COR-L47 (cell line): ENCODE measurements at places on chromosomes 6 and 20.

DNA sequence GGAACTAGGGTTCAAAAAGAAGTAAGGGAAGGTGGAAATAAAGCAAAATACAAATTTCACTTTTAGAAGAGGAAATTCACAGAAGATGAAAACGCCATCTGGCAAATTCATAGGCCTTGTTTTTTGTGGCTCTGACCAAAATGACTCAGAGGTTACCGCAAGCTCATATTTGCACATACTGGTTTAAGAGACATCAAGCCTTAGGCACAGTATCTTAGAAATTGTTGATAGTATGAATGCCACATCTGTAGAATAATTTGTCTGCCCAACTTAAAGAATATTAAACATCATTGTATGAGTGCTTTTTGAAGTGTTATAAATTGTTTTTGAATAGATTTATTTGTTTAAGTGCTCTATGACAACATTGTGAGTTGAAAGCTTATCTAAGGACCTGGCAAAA is 10.6 kb downstream of the TAAR1 start:
- DNase-seq: no peak

DNA sequence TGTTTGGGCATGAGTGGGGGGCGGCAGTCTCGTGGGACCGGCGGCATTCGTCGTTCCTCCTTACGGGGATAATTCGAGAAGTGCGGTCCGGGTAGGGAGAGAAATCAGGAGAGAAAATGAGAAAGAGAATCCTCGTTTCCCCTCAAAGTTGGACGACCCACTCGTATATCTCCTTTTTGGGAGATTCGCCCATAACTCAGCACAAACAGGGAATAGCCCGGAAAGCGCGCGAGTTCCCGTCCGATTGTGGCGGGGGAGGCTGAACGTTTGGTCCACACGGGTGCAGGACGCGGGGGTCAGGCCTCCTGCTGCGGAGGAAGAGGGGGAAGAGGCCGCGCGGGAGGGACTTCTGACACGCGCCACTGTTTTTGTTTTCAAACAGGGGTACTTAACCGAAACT is 42.4 kb downstream of the POPDC3 start:
- DNase-seq: no peak

DNA sequence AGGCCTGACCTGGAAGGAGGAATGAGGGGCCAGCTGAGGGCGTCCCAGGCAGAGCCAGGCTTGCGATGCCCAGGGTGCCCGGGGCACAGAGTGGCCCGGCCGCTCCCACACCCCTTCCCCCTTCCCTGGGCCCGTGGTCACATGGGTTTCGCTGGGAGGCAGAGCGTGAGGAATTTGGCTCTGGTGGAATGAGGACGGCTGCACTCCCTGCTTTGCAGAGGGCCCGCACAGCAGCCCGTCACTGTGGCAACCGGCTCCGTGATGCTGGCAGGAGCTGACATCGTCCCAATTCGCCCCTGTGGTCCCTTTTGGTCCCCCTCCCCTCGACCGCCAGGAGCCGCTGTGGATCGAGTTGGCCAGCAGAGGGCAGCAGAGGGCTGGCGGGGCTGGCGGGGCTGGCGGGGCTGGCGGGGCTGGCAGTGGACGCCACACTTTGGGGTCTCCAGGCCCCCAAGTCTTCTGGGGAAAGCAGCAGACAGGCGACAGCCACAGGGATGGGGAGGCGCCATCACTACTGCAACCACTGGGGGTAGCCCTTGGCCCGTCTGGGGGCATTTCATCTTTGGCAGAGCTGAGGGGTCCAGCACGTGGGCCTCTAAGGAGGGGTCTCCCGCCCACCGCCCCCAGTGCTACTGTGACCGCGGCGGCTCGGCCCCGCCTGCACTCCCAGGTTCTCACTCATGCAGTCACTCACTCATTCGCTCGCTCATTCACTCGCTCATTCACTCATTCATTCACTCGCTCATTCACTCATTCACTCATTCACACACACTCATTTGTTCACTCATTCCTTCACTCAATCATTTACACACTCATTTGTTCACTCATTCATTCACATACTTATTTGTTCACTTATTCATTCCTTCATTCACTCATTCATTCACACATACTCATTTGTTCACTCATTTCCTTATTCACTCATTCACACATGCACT is 49.7 kb upstream of the BHLHE23 start:
- DNase-seq: peak; percentile 66

DNA sequence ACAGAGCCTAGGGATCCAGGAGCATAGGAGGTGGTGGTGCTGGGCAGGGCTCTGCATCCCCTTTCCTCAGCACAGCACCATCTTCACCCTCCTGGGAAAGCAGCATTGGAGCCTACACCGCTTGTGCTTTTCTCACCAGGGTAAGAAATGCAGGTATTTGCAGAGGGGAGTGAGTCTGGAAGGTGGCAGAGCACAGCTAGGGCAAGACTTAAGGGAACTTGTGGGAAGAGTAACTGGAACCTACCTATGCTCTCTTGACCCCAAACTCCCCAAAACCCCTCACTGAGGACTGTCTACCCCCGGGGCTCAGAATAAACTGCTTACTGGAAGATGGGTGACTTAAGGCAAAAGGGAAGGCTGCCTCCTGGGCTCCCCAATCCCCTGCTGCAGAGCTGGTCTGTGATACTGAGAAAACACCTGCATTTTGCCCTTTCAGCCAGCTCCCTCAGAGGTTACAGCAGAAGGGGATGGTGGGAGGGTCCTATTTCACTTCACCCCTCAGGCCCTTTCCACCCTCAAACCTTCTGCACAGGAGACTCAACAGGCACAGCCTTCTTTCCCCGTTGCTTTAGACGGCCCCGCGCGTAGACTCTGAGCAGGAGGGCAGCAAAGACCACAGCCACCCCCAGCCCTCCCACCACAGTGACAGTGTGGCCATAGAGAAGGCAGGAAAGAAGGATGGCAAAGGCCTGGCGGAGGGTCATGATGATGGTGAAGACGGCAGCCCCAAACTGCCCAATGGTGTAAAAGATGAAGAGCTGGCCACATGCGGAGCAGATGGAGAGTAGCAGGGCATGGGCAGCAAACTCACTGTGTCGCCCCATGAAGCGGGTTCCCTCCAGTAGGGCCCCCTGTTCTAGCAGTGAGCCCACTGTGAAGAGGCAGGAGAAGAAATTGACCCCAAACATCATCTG is 2.9 kb downstream of the SLC35B2 start:
- no peak for DNase-seq

- DNase-seq: no peak
Measured at GRCh38 chr20:51756653-51757052, 11.5 kb downstream of the ATP9A start.

DNA sequence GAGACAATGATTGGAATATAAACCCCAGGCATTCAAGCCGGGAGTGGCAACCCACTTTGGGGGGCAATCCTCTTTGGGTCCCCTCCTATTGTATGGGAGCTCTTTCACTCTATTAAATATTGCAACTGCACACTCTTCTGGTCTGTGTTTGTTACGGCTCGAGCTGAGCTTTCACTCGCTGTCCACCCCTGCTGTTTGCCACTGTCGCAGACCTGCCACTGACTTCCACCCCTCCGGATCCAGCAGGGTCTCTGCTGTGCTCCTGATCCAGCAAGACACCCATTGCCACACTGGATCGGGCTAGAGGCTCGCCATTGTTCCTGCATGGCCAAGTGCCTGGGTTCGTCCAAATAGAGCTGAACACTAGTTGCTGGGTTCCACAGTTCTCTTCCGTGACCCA is 222.8 kb upstream of the MANEA start:
- no peak for DNase-seq

DNA sequence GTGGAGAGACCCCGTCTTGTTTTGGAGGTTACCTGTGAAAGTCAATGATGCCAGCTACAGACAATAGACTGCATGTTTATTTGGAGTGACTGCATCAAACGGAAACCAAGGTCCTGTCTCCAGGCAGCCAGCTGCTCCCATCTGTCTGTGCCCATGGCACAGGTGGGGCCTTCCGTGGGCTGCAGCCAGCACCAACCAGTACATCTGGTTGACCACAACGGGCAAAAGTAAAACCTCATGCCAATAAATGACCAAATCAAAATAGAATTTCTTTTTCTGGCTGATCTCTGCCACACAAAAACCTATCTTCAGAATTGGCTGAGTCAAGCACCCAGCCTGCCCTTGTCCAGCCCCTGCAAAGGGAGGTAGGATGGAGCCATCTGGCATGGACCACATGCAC is 33.5 kb downstream of the DLL1 start:
- no peak for DNase-seq
